ENCODE measurements at places on chromosomes 16 and 17.

GRCh38 chr16:71540-72401 lies 660 bp downstream of the RHBDF1 start:
- H3K36me3 ChIP-seq = no peaks in the 10 kb centered on the region
- H3K4me3 ChIP-seq = no peak overlapping the region
- DNase-seq = no peak
- H3K27ac ChIP-seq = no peak overlapping the region
- H3K4me1 ChIP-seq = peaks cover 40% of the 10 kb centered on the region

DNA sequence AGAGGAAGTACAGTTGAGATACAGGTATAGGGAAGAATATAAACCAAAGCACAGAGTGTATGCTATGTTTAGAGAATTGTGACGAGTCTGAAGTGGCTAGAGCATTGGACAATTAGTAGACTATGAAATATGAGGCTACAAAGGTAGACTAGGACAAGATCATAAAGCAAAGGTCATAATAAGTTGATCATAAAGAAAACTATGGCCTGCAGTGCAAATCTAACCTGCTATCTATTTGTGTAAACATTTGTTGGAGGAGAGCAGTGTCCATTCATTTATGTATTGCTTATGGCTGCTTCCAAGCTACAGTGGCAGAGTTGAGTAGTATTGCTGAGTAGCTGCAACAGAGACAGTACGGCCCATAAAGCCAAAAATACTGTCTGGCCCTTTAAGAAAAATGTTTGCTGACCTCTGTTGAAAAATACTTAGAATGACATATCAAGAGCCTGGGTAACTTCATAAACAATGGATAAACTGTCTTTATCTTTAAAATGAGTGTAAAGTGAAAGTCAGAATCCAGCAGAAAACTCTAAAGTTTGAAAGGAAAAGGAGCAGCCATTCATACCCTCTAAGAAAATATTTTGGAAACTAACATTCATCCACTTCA lies 14.5 kb upstream of the OR1E2 start:
- H3K36me3 ChIP-seq = no peaks in the 10 kb centered on the region
- no peaks in the 10 kb centered on the region for H3K27me3 ChIP-seq
- no peak overlapping the region for H3K27ac ChIP-seq
- H3K4me1 ChIP-seq = no peaks in the 10 kb centered on the region
- H3K4me3 ChIP-seq = no peak overlapping the region
- no peak for DNase-seq

DNA sequence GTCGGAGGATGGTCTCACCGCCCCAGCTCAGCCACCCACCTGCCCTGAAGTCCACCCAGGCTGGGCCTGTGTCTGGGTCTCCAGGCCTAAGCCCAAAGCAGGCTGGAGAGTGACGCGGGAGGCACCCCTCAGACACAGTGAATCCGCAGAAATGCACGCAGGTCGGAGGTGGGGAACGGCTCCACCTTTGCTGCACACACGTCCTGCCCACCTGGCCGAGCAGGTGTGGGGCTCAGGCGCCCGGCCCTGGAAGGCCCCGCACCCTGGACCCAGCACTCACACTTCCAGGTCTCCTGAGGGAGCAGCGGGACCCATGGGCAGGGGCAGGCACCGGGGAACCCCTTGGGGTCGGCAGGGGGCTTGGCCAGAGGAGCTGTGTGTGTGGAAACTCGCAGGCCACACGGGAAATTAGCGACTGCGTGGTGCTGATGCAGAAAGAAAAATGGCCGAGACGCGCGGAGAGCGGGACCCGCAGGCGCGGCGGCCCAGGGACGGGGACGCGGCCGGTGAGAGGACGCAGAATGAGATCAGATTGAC lies 10.7 kb downstream of the CYBC1 start:
- no peak overlapping the region for H3K4me3 ChIP-seq
- H3K27me3 ChIP-seq = no peaks in the 10 kb centered on the region
- H3K4me1 ChIP-seq = peaks cover 21% of the 10 kb centered on the region
- H3K27ac ChIP-seq = peak overlapping the region; percentile 34

DNA sequence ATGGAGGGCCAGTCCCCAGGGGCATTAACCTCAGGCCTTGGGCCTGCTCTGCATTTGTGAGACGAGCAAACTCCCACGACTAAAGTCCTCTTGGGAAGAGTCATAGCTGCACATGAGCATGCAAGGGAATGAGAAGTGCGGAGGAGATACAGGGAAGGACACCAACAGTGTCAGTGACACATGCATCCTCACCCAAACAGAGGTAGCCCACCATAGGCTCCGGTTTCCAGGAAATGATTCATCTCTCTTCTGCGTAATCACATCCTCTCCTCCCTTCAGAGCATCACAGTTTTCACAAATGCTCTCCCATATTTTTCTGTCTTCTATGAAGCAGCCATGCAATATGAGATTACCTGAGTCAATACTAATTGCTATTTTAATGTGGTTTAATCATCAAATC lies 725.7 kb upstream of the GOT2 start:
- H3K4me3 ChIP-seq = no peak overlapping the region
- no peak overlapping the region for H3K27ac ChIP-seq
- H3K27me3 ChIP-seq = no peaks in the 10 kb centered on the region

GRCh38 chr16:48295488-48296281 lies 48.3 kb upstream of the ABCC11 start:
- H3K27me3 ChIP-seq = no peaks in the 10 kb centered on the region
- H3K4me3 ChIP-seq = no peak overlapping the region
- DNase-seq = no peak
- no peak overlapping the region for H3K27ac ChIP-seq
- peaks cover 2% of the 10 kb centered on the region for H3K4me1 ChIP-seq

DNA sequence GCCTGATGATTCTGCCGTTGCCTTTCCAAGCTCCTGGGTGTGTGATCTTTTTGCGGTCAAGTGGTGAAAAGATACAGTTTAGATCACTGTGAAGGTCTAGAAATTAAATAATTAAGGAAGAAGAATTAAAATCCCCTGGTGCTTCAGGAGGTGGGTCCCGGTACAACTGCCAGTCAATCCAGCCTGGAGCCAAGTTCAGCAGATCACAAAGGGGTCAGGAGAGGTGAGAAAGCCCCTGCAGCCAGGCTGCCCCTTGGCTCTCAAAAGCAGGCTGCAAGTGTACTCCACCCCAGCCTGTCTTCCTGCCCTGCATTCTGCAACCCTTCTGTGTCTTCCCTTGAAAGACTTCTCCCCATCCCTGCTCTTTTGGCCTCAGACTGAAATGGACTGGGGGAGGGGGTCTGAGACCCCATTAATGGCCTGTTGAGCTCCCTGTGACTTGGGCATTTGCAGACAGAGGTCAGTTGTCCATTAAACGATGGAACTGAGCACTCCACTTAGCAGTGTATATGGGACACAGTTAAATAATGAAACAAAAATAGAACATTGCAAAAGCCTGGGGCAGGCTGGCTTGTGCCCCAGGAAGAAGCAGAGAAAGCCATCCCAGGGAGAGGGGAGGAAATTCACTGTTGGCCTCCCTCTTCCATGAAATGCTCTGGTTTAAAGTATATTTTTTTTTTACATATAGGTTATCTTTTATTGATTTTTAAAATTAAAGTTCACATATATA lies 15.1 kb downstream of the CACNG5 start:
- H3K4me1 ChIP-seq = no peaks in the 10 kb centered on the region
- peaks cover 8% of the 10 kb centered on the region for H3K27me3 ChIP-seq
- no peak overlapping the region for H3K4me3 ChIP-seq
- H3K36me3 ChIP-seq = no peaks in the 10 kb centered on the region
- no peak overlapping the region for H3K27ac ChIP-seq
- no peak for DNase-seq

- H3K4me3 ChIP-seq = no peak overlapping the region
- DNase-seq = no peak
- no peaks in the 10 kb centered on the region for H3K36me3 ChIP-seq
- H3K27me3 ChIP-seq = no peaks in the 10 kb centered on the region
- no peaks in the 10 kb centered on the region for H3K4me1 ChIP-seq
Measured at GRCh38 chr17:29571883-29572681, 3.6 kb downstream of the TP53I13 start.

- no peaks in the 10 kb centered on the region for H3K36me3 ChIP-seq
- H3K4me1 ChIP-seq = peaks cover 21% of the 10 kb centered on the region
- no peak overlapping the region for H3K27ac ChIP-seq
- DNase-seq = no peak
- H3K27me3 ChIP-seq = no peaks in the 10 kb centered on the region
- no peak overlapping the region for H3K4me3 ChIP-seq
Measured at GRCh38 chr17:21119919-21120249, 6.9 kb upstream of the DHRS7B start.

- no peaks in the 10 kb centered on the region for H3K27me3 ChIP-seq
- H3K36me3 ChIP-seq = no peaks in the 10 kb centered on the region
- DNase-seq = no peak
Measured at GRCh38 chr16:82481455-82481854, 145.3 kb upstream of the CDH13 start.

DNA sequence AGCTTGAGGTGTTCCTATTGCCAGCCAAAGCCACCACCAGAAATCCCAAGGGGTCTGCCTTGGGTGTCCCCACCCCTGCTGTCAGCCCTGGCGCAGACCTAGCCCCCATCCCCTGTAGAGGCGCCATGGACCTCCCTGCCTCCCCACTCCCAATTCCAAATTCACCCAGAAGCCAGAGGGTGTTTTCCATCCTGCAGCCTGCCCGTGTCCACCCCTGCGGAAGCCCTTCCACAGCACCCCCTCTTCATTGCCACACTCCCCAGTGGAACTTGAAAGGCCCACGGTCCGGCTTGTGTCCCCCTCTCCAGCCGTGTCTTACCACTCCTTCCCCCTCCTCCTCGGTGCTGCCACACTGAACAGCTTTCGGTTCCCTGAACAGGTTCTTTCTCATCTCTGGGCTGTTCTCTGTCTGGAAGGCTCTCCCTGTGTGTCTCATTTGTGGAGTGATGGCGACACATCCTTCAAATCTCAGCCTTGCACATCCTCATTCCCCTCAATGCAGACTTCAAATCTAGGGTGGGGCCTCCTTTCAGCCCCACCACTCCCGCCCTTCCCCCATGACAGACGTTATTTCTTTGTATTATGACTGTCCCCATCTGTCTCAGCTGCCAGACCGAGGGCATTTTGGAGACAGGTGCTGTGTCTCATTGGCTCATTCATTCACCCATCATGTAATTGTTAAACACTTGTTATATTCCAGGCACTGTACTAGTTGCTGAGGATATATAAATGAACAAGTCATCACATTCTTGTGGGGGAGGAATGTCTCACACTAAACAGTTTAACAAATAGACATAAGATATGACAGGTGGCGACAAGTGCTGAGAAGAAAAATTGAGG lies 36.3 kb downstream of the ADGRG5 start:
- no peaks in the 10 kb centered on the region for H3K4me1 ChIP-seq
- no peak overlapping the region for H3K27ac ChIP-seq
- no peaks in the 10 kb centered on the region for H3K27me3 ChIP-seq
- no peak for DNase-seq

GRCh38 chr17:82110298-82110697 lies 12.3 kb upstream of the FASN start:
- no peak overlapping the region for H3K27ac ChIP-seq
- no peak for DNase-seq

DNA sequence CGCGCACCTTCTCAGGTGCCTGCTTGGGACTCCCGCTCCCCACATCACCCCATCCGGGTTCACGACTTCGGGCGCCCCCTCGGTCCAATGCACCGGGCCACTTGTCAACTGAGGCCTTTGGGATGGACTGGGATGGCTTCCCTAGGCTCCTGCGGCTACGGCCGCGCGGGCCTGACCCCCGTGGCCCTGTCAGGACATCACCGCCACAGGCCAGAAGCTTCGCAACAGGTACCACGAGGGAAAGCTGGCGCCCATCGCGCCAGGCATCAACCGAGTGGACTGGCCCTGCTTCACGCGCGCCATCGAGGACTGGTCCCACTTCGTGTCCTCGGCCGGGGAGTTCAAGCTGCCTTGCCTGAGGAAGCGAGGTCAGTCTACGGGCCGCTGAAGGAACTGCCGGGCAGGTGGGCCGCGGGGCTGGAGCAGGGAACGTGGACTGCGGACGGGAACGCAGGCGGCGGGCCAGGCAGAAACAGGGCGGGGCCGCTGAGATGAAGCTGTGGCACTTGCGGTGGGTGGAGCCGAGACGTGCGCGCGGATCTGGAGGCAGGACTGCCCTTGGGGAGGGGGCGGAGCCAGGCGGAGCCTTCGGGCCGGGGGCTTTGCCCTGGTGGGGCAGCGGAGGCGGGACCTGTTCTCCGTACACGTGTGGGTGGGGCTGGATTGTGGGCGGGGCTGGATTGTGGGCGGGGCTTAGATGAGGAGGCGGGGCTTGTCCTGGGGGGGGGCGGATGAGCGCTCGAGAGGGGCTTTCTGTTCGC lies 13.7 kb upstream of the CNGB1 start:
- no peak overlapping the region for H3K27ac ChIP-seq
- H3K27me3 ChIP-seq = no peaks in the 10 kb centered on the region
- H3K4me3 ChIP-seq = peak overlapping the region; percentile 80
- H3K36me3 ChIP-seq = no peaks in the 10 kb centered on the region

GRCh38 chr17:15398736-15399331 lies 57.4 kb upstream of the TEKT3 start:
- peak; percentile 3 for DNase-seq
- H3K4me1 ChIP-seq = no peaks in the 10 kb centered on the region
- no peak overlapping the region for H3K4me3 ChIP-seq
- H3K36me3 ChIP-seq = no peaks in the 10 kb centered on the region

- peaks cover 53% of the 10 kb centered on the region for H3K4me1 ChIP-seq
- H3K27me3 ChIP-seq = peaks cover 13% of the 10 kb centered on the region
- H3K36me3 ChIP-seq = no peaks in the 10 kb centered on the region
- DNase-seq = peak; percentile 76
- no peak overlapping the region for H3K4me3 ChIP-seq
Measured at GRCh38 chr17:50051082-50051576, 4.8 kb upstream of the ITGA3 start.

GRCh38 chr17:8226536-8227237 lies 16.3 kb upstream of the AURKB start:
- H3K4me3 ChIP-seq = peak overlapping the region; percentile 87
- DNase-seq = peak; percentile 82
- H3K27ac ChIP-seq = no peak overlapping the region
- peaks cover 45% of the 10 kb centered on the region for H3K36me3 ChIP-seq
- H3K27me3 ChIP-seq = no peaks in the 10 kb centered on the region

DNA sequence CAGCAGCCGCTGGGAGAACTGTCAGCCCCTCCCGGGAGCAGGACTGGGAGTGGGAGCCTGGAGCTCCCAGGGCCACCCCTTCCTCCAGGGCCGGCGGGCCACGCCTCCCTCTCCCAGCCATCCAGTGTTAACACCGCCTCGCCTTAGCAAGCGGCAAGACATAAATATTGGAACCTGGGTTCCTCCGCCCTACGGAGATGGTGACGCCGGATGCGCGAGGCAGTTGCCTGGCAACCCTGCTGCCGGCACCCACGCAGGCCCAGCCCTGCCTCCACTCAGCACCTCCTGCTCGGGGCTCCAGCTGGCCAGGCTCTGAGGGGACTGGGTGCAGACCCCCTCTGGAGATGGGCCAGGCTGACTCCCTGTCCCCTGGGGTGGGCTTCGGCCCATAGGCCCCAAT lies 27.4 kb upstream of the CACNA1H start:
- no peak overlapping the region for H3K27ac ChIP-seq
- H3K27me3 ChIP-seq = peaks cover 37% of the 10 kb centered on the region
- DNase-seq = peak; percentile 3
- H3K4me1 ChIP-seq = no peaks in the 10 kb centered on the region
- H3K36me3 ChIP-seq = no peaks in the 10 kb centered on the region
- no peak overlapping the region for H3K4me3 ChIP-seq

Data from common myeloid progenitor, CD34-positive (primary cell).